ENCODE measurements at places on chromosomes 12 and 14.

DNA sequence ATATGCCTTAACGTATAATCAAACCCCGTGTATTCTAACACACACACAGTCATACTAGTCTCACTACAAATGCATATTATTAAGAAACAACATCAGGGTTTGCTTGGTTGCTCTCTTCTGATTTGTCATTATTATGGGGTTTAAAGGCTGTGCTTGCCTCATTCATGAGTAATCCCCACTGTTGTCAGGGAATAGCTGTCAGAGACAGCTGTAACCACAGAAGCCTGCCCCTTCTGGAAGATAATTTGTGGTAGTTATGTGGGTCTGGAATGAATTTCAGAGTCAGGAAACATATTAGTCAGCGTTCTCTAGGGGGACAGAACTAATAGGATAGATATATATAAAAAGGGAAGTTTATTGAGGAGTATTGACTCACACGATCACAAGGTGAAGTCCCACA, 456.9 kb upstream of the TMEM132C start:
- no peak for DNase-seq

DNA sequence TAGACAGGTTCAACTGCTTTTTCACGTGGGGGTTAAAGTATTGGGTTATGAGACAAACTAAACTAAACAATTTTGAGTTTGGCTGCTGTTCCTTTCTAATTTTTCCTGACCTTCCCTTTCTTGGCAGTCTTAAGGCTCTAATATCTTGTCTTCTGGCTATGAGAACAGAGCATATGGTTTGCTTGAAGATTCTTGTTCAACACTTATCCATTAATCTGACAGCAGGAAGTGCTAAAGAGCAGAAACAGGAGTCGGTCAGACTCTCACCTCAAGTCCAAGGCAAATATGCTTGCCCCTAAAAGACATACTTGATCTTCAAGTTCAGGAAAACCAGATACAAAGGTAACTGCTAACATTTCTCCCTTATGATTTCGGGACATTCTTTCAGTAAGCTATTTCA, 52.6 kb upstream of the KCNJ8 start:
- DNase-seq = no peak

DNA sequence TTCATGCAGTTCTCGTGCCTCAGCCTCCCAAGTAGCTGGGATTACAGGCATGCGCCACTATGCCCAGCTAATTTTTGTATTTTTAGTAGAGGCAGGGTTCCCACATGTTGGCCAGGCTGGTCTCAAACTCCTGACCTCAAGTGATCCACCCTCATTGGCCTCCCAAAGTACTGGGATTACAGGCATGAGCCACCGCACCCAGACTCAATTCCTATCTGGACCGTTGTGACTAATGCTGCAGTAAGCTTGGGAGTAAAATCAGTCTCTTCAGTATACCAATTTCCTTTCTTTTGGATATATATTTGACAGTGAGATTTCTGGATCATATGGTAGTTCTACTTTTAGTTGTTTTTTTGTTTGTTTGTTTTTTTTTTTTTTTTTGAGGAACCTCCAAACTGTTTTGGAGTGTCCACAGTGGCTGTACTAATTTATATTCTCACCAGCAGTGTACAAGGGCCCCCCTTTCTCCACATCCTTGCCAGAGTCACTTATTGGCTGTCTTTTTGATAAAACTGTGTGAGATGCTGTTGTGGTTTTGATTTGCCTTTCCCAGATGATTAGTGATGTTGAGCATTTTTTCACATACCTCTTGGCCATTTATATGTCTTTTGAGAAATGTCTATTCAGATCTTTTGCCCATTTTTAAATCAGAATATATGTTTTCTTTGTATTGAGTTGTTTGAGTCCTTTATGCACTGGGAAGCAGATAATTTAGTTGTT, 37.3 kb upstream of the EVL start:
- DNase-seq = no peak

DNA sequence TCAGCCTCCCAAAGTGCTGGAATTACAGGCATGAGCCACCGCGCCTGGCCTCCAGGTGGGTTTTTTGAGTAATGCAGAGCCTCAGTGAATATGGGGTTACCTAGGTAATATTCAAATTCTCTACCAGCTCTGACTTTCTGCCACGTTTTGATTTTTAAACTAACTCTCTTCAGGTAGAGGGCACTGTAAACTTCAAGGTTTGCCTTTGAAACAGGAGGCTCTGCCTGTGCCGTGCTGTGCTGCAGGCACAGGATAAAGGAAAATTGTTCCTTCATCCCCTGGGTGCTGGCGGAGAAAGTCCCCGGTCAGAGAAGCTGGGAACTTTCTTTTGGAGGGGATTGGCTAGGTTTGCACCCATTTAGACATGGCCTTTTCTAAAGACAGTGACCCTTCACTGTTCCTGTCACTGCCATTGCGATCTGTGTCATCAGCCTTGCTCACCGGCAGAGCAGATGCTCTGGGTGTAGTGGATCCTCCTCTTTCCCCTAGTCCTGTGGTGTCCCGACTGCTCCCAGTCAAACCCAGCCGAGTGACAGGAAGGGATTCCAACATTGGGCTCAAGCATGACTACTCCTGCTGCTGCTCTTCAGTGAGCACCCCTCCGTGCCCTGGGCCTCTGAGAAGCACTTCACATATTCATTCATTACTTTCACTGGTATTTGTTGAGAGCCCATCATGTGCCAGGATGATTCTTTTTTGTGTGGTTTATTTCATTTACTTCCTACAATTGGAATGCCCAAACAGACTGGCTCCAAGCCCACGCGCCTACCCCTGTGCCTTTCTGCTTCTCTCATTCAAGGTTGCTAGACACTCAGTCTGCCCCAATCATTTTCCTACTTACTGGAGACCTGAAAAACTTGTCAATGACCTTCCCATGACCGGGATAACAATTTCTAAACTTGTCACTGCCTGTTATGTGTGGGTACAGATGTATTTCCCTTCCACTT, 103.6 kb downstream of the TMEM30B start:
- no peak for DNase-seq
